Cortex of kidney (tissue), 1 donor: ENCODE measurements at places on chromosomes 3 and 15.

GRCh38 chr15:70411143-70411863 lies 313.6 kb upstream of the TLE3 start:
- no peak for DNase-seq

GRCh38 chr3:190538288-190538687 lies 24.4 kb downstream of the IL1RAP start:
- no peak for DNase-seq

DNA sequence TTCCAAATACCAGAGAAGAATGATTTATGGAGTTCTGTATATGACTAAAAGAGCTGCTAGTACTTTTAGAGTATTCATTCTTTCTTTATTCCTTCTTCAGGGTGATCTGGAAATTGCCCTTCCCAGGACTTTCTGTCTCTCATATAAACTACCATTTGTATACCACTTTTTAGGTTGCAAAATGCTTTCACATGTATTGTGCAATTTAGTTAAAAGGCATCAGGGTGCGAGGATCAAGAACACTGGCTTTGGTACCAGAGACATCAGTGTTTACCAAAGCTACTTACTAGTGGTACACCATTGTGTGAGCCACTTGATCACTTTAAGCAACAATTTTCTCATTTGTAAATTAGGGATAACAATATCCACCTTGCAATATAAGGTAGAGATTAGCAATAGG lies 251.4 kb downstream of the TIGIT start:
- no peak for DNase-seq

DNA sequence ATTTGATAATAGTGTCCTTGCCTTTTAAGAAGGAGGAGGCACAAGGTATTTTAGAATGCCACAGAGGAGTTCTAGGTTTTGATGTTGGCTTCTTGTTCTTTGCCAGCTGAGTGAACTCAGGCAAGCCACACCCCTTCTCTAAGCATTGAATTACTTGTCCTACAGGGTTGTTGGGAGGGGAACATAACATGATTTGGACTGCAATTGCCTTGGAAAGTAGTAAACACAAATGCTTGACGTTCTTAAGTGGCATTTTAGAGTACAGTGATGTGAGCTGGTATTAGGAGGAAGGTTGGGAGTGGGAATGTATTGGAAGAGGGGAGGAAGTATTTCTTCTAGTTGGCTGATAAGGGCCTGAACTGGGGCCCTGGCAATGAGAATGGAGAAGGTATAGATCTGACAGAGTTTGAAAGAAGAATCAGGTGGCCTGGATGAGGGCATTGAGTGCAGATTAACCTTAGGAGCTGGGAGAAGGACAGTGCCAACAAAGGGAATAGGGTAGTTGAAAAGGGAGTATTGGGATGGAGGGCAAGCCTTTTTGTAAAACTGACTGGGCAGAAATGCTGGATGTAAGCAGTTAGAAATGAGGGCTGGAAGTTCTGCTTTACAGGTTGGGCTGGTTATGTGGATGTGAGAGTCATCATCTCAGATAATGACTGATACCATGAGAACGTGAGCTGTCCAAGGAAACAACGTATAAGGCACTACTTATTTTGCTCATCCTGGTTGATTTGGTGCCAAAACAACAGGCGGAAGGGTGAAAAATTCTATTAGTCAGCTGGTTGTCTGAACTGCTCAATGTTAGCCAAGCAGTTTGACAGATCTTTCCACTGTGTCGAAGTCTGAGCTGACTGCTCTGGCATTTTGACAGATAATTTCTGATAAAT lies 16.7 kb downstream of the KAT2B start:
- DNase-seq: no peak

DNA sequence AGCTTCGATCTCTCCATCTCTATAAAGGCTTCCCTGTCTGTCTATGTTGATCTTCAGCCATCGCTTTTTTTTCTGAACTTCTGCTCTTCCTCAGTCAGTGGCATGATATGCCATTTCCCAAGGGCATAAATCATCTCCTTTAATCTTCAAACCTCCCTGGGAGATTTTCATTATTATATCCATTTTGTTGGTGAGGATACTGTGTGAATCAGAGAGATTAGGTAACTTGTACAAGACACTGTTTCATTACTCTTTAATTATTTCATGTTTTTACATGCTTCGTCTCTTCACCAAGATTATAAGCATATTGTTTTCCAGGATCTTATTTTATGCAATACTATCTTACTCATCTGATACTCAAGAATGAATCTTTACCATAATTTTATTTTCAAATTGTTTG lies 124.8 kb upstream of the ATP11B start:
- DNase-seq: no peak

DNA sequence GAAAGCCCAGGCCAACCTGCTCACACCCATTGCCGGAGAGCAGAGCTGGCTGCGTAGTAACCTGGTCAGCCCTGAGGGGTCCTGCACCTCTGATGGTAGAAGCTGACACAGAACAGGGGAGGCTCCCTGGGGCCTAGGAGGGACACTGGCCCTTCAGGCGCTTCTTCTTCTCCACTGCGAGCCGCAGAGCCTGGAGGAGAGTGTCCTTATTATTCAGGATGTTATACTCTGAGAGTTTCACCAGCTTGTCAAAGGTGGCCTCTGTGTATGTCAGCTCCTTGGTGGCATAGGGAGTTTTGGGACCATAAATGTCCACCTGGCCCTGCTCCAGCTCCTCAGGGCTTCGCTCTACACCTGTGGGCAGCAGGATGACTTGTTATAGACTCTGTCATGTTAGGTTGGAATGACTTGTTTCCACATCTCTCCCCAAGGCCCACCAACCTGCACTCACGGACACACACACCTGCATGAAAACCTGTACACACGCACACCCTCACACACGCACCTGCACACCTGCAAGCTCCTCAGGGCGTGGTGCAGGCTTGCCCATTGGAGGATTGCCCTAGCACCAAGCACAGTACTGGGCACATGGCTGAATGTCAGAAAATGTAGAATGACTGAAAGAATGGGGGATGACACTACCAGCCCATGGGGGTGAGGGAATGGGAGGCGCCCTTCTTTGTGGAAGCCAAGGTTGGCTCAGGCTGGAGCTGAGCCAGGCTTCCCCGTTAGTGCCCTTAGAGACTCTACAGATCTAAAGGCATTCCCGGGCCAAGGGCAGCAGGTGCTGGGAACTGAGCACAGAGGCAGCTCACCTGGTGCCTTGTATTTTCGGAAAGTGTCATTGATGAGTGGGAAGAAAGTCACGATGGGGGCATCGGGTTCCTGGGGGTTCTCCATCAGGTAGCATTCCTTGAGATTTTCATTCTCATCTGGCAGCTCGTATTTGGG lies 11.5 kb upstream of the EHD4 start:
- DNase-seq: no peak

DNA sequence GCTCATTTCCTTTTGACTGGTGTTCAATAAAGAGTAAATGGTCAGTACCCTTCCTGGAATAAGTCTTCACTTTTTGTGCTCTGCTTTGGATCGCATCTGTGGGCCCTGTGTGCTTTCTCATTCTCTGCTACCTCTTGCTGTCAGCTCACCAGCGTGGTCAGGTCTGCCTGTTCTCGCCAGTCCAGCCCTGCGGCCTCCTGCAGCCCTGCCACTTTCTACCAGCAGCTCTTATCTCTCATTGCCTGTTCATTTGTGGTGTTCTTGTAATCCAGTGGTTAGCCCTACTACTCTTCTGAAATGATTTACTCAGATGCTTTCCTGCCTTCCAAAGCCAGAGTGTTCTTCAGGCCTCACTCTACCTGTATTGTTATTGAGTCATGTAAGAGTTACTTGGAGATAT lies 54.8 kb downstream of the CHCHD6 start:
- DNase-seq: no peak
